ENCODE measurements at places on chromosomes 11 and 22. TPM values are rescaled to one million over a fixed set of nuclear protein-coding genes. Genes with fewer than 3 reads are reported as not detected.
A peak's percentile ranks its signal among the peaks of the same experiment; 100 is the strongest.

DNA sequence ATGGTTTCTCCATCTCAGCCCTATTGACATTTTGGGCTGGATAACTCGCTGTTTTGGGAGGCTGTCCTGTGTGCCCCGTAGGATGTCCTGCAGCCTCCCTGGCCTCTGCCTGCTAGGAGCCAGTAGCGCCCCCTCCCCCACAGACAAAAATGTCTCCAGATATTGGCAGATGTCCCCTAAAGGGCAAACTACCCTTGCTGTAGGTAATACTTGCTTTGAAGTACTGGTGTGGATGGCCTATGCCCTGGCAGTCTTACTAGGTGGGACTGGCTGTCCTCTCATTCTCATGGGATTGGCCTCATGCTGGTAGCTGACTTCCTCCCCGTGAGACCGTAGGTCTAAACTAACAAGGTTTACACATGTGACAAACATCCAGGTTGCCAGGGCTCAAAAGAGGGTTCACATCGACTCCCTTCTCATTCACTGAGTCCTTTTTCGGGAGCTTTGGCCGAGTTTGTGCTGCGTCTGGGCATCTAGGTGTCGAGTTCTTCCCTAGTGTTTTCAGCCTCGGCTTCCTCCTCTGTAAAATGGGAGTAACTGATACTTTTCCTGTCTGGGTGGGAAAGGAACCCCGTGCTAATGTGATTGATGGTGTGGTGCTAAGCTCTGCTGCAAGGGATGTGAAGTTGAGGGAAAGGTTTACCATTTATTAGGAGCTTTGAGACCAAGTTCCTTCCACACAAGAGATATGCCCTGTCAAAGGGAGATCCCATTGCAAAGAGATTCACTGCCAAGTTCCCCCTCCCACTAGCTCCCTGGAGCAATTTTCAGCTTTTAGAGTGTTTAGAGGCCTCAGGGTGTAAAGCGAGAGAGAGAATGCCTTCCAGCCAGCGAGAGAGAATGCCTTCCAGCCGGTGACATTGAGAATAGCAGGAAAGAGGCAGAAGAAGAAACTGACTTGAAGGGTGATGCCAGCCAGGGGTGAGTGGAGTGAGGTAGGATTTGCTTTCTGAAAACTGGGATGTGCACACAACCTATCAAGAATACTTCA lies 17.0 kb downstream of the PTPRJ start:
- no peak for DNase-seq

DNA sequence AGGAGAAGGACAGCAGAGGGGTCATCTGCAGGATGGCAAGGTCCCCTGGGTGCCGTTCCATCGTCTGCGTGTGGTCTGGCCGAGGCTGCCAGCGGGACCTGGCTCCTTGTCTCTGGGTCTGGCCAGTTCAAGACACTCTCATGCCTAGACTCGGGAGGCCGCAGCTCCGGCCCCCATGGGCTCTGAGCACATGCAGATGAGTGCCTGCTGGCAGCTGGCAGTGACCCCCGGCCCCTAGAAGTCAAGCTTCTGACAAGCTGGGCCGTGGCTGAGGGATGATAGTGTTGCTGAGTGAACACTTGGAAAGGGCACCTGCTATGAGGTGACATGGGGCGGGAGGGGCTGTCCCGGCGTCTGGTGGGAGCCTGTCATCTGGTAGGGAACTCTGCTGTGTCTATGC lies 1180.6 kb downstream of the BRD1 start:
- DNase-seq, result no peak

- no peak for DNase-seq
These were observed 6.5 kb upstream of the IL10RA start for GRCh38 chr11:117979481-117980211.

DNA sequence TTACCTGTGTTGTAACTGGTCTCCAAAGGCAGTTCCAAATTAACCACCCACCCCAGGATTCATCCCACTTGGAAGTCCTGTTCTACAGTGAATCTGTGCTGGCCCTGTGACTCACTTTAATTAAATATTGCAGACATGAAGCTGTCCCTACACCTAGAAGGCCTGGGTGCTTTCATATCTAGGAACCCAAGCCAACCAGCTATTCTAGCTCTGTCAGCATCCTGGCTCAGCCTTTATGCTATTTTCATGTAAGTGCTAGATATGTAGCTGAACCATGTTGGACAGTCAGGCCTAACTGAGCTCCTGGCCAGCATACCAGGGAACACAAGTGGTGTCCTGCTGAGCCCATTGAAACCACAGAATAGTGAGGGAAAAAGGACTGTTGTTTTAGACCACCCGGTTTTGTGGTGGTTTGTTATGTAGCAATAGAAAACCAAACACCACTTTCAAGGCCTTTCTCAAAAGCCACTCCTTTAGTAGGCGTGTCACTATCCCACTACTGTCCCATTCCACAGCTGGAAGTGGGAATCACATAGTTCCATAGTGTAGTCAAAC lies 30.3 kb downstream of the CNTF start:
- no peak for DNase-seq

DNA sequence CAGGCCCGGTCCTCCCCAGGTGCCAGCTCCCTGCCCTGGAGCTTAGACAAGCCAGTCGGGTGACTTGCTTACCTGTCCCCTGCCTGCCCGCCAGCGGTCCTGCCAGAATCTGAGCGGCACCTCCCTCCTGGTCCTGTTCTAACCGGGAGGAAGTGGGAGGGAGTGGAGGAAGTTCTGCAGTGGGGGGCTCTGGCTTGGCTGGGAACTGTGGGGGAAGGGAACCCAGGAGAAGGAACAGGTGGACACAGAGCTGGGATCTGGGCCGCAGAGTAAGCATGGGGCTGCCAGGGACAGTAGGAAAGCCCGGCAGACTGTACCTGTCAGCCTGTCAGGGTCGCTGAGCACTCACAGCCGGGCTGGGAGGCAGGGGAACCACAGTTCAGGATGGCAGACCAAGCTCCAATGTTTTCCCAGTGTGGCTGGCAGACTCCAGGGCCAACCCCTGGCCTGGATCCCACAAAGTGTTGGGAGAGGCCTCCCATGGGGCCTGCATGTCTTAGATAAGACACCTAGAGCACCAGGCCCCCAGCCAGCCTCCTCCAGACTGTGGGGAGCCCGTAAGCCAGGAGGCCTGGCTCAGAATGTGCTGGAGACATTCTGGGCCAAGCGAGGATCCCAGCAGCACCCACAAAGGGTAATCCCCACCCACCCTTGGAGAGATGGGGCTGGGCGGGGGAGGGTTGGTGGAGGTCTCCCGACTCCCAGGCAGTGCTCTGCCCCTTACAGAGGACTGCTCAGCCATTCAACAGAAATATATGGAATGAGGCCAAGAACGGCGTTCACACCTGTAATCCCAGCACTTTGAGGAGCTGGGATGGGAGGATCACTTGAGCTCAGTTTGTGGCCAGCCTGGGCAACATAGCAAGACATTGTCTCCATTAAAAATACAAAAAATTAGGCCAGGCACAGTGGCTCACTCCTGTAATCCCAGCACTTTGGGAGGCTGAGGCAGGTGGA lies 2.3 kb downstream of the CYB5R3 start:
- DNase-seq, result no peak

- no peak for DNase-seq
These were observed 14.3 kb upstream of the EED start for GRCh38 chr11:86230179-86230804.

GRCh38 chr11:88692306-88693086 lies 355.0 kb upstream of the CTSC start:
- DNase-seq, result no peak

DNA sequence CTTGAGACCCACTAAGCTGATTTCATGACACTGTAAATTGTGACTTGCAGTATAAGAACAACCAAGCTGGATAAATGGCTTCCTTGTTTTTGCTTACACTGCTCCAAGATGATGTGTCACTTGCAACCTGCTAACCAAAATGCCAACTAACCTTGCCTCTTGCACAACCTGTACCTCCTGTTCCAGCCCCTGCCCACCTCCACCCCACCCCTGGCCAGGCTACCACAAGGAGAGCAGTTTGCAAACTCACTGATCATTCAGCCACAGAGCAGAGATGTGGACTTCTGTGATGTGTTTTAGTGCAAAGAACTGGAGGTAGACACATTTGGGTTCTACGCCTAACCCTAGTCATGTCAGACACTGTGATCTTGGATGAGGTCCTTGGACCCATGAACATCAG lies 4.3 kb upstream of the APOL6 start:
- no peak for DNase-seq

GRCh38 chr11:70383664-70384565 lies 14.4 kb upstream of the CTTN start:
- DNase-seq, result no peak

DNA sequence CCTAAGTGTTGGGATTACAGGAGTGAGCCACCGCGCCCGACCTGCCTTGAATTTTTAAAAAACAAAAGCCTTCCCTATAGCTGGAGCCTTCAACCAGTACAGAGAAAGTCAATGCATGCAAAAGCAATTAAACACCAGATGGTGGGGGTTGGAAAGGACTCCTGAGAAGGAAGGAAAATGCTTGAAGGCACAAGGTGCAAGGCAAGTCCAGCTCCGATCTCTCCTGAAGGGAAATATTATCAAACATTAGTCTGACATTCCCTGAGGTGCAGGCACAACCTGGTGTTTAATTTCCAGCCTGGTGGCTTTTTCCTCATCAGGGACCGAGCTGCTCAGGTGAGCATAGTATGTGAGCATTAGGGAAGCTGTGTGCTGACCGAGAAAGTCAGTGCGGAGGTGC lies 12.9 kb upstream of the RAPSN start:
- no peak for DNase-seq

GRCh38 chr11:45147017-45147728 lies 734 bp downstream of the PRDM11 start:
- peak; percentile 89 for DNase-seq

DNA sequence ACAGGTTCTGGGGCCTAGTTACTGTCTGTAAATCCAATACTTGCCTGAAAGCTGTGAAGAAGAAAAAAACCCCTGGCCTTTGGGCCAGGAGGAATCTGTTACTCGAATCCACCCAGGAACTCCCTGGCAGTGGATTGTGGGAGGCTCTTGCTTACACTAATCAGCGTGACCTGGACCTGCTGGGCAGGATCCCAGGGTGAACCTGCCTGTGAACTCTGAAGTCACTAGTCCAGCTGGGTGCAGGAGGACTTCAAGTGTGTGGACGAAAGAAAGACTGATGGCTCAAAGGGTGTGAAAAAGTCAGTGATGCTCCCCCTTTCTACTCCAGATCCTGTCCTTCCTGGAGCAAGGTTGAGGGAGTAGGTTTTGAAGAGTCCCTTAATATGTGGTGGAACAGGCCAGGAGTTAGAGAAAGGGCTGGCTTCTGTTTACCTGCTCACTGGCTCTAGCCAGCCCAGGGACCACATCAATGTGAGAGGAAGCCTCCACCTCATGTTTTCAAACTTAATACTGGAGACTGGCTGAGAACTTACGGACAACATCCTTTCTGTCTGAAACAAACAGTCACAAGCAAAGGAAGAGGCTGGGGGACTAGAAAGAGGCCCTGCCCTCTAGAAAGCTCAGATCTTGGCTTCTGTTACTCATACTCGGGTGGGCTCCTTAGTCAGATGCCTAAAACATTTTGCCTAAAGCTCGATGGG lies 13.5 kb downstream of the PIK3IP1 start:
- peak; percentile 54 for DNase-seq

GRCh38 chr11:100923555-100923954 lies 206.1 kb downstream of the PGR start:
- no peak for DNase-seq

DNA sequence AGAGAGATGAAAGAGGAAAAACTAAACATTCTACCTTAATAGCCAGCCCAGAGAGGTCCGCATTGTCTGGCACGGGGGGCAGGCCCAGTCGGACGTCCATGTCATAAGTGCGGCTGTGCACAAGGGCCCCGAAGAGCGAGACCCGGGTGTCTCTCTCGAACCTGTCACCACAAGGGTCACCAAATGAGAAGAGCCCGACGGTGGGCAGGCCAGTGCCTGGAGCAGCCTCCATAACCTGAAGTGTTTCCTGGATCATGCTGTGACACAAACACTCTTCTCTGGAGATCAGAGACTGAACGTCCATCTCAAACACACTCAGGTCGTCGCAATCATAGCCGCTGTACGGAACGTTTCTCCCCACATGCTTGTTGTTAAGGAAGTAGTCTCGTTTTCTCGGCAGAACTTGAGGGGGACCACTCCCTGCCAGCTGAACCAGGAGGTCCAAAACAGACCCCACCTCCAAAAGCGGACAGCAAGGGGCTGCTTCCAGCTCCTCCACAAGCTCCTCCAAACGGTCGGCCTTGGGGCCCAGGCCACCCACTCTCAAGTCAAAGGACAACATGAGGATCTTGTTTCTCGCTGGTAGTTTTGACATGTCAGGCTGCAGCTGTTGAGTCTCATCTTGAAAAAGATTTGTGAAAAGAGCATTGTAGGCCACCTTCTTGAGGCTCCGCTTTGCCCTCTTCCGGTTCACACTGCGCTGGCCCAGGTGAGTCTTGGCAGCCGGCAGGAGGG lies 971 bp downstream of the TUBGCP6 start:
- no peak for DNase-seq

DNA sequence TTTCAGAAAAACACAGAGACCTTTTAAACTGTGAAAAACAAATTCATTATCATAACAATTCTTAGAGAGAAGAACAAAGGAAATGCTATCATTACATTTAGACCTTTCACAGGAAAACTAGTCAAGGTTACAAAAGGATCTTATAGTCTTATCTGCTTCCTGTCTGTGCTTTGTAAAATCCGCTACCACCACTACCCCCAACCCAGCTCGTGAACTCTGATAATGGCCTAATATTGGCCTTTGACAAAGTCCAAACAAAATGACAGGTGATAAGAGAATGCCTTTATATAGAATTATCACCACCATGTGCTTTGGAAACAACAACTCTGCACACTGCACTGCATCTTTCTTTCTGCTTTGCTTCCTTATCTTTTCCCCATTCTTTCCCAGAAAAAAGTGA lies 272.5 kb downstream of the SBF2 start:
- DNase-seq, result no peak

DNA sequence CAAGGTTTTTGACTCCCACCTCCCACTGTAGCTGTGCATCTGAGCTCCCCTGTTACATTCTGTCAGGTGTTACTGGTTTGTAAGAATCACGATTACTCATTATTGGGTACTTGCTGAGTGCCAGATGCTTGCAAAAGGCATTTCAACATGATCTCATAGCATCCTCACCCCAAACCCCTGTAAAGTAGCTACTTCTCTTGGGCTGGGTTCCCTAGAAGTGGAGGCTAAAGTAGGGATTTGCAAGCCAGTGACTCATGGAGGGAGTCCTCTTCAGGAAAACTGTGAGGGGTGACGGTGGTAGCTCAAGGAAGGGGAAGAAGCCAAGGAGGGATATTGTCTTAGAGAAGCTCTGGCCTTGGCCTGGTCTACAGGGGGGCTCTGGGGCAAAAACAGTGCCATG lies 78.6 kb downstream of the TIMP3 start:
- DNase-seq, result no peak

- DNase-seq, result no peak
These were observed 45.1 kb upstream of the LMO2 start for GRCh38 chr11:33936725-33937604.

- no peak for DNase-seq
These were observed 29.2 kb downstream of the SREBF2 start for GRCh38 chr22:41862160-41862529.

Gene APOBEC3G
- 71.3 TPM for total RNA-seq

Gene OVOL1
- 0.13 TPM for total RNA-seq

Gene F2
- total RNA-seq, result not detected

Gene TRIM66
- total RNA-seq, result 23.5 TPM

Gene RBM7
- 60.9 TPM for total RNA-seq

Gene MPPED2
- 0.76 TPM for total RNA-seq

Gene MAPK8IP2
- total RNA-seq, result 0.13 TPM

Gene OR8U1
- not detected for total RNA-seq
